ENCODE measurements at places on chromosomes 4 and X.

- DNase-seq: no peak
These were observed 131.0 kb upstream of the KLF3 start for GRCh38 chr4:38532908-38533499.

DNA sequence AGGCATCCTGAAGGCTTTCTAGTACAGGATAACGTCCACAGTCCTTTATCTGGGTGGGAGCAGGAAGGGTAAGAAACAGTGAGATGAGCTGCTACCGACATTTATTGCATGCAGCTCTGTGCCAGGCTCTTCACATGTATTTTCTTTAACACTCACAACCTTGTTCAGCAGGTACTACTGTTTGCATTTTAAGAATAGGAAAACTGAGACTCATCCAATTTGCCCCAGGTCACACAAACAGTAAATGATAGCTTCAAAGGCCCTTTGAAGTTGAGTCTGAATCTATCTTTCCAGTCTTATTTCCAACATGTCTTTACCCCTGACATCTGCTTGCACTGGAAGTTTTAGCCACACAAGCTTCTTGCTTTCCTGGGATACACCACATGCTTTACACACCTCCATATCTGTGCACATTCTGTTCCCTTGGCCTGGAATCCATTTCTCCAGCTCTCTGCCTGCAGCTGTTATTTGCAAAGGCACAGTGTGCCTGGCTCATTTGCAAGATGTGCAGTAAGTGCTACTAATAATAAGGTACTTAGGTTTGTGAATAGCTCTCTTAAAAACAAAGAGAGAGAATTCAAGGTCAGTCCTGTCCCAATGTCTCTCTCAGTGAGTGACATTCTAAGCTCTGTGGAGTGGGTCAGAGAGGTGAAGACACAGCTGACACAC lies 61.2 kb downstream of the METTL14 start:
- DNase-seq: no peak

GRCh38 chr4:98474408-98474844 lies 184.0 kb downstream of the TSPAN5 start:
- DNase-seq: peak; percentile 89

DNA sequence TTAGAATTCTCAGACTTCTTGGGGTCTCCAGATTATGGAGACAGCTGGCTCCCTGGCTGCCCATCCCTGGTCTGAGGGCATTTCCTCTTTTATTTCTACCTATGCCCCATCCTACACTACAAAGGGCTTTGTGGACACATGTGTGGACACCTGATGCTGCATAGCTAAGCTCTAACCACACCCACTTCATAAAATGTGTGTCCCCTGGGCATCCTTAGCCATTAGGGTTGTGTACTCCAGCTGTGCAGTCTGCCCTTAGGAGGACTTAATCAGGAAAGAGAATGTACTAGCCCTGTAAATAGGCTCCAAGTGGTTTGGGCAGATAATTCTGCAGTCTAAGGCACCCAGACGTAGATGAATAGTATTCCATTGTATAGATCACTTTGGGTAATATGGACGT lies 47.0 kb downstream of the COQ2 start:
- DNase-seq: no peak

- DNase-seq: no peak
These were observed 12.9 kb downstream of the GK start for GRCh38 chrX:30666094-30666493.

DNA sequence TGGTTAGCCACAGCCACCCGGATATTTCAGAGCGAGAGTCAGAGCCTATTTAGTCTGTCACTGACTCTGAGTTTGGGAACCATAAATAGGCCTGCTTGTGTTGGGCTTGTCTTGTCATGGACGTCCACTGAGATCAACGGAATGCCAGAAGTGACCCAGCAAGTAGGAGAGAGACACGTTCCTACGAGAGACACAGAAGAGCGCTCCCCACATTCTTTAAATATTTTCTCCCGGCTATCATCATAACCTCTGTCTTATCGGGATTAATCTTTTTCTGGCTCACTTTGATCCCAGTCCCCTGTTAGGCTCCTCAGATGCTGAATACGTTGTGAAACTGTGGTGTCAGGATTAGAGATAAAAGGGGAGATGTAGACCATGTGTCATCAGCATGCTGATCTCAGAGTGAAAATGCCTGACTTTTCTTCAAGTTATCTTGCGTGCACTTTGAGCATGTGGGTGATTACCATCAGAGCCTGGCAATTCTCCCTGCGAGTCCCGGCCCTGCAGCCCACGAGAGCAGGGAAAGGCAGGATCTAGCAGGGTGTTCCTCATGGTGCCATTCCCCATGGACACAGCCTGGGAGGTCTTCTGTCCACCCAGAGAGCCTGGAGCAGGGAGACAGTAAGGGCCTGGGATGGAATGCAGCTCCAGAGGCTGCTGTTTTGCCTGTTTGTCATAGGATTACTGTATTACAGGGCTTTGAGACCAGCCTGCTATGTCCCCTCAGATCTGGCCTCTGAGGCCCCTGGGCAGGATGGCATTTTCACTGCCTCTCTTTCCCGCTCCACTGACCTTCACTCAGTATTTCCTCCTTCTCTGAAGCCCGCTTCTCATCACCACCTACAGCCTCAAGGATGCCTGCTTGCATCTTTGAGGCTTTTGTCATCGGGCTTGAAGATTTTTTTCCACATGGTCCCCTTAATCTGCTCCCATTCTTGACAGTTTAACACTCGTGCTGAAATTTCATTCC lies 2.8 kb upstream of the TENM3 start:
- peak; percentile 79 for DNase-seq

GRCh38 chr4:126582737-126583136 lies 1050.0 kb upstream of the INTU start:
- DNase-seq: peak; percentile 6

DNA sequence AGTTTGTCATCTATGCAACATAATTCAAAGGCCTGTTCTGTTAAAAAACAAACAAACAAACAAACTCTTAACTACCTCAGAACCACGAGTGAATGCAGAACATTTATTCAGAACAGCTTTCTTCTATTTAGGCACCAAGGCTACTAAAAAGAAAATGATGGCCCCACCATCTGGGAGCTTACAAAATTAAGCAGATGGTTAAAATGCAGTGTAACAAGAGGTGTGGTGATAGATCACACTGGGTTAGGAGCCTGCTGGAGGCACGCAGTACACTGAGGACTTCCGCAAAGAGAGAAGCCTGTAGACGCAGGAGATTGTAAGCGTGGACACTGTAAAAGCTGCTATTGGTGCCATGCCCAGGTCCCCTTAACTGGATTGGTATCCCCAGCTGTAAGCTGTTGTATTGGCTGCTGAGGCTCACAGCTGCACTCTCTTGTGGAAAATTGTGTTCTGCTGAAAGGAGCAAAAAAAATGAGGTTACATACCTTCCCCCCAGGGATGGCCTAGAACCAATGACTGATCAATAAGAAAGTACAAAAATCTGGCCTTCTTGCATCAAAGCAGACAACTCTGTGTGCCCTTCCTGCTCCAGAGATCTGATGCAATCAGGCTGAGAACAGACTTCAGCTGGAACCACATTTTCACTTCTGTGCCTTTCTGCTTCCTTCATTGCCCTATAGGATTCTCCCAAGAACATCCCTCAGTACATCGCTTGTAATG lies 60.0 kb downstream of the SHROOM3 start:
- no peak for DNase-seq

DNA sequence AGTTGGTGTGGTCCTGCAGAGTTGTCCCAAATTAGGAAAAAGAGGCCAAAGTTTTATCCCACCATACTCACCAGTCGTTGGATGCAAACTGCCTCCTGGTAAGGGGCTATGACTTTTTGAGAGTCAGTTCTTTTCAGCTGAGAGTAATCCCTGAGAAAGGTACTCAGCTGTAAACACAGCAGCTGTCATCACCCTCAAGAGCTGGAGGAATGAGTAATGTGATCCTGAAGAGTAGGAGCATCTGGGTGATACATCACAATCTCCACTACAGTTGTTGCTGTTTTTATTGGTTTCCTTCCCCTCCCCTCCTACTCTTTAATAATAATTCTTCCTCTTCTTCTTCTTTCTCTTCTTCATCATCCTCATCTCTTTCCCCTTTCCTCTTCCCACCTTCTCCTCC lies 5.7 kb downstream of the MAGEE1 start:
- no peak for DNase-seq

DNA sequence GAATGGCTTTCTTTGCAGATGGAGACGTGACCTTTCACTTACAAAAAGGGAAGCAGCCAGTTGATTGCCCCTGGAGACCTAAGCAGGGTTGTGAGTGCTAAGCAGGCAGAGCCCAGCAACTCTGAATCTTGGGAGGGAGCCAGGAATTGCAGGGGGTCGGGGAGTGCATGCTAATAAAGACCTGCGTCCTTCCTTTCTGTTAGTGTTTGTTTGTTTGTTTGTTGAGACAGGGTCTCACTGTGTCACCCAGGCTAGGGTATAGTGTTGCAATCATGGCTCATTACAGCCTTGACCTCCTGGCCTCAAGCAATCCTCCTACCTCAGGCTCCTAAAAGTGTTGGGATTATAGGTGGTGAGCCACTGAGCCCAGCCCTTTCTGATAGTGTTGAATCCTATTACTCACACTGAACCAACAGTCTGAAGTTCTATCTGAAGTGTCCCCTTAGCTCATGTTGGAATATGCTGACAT lies 137.4 kb downstream of the CEP135 start:
- DNase-seq: peak; percentile 2

- DNase-seq: no peak
These were observed 40.6 kb downstream of the GAB3 start for GRCh38 chrX:154710309-154710708.

DNA sequence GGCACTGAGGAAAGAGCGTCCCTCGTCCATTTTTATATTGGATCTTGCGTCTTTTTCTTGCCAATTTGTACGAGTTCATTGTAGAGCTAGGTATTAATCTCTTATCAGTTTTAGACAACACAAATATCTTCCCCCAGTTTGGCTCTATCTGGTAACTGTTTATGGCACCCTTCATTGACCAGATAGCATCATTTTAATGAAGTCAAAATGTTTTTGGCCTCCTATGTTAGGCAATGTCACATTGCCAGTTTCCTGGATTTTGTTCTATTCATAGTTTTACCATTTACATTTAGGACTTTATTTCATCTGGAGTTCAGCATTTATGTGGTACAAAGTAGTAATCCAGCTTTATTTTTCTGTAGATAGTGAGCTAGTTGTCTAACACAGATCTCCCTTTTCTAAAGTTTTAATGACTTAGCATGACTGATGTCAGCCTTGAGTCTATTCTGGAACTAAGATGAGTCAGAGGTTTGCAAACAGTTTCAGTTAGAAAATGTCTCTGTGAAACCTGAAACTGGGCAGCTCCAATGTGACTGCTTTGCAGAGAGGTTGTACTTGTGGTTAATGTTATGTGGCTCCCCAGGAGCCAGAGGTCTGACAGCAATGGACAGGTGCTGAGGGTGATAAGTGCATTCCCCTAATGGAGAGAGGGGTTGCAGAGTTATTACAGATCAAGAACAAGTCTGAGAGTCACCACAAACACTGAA lies 5.3 kb upstream of the STBD1 start:
- peak; percentile 82 for DNase-seq

DNA sequence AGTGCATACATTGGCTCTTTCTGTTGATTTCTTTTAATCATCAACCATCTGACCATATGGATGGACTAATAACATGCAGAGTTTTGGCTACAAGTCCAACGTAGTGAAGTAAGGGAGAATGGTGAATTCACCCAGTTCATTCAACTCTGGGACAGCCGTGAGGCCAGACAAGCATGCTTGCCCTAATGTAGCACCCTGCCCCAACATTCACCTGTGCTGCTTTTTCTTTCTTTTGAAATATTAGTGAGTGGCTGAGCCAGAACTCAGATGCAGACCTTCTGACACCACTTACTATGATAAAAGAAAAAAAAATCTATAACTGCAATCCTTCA lies 17.5 kb downstream of the ARSJ start:
- no peak for DNase-seq

DNA sequence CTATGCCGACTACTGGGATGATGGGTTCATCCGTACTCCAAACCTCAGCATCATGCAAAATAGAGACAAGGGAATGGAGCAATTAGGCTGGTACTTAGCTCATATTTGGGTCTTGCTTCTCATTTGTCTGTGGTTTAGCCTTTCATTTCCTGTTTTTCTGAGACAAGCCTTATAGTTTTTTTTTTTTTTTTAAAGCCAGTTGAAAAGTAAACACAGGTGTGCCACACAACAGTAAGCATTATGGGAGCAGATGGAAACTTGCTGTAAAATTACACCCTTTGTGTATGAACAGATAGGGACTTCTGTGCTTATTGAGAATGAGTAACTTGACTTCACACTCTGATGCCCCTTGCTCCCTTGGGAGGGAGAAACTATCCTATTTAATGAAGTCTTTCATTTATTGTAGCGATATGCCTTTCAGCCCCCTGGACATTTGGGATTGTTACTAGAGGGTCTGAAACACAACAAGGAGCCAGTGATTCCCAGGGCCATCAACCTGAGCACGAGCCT lies 13.7 kb downstream of the RASSF6 start:
- DNase-seq: no peak

DNA sequence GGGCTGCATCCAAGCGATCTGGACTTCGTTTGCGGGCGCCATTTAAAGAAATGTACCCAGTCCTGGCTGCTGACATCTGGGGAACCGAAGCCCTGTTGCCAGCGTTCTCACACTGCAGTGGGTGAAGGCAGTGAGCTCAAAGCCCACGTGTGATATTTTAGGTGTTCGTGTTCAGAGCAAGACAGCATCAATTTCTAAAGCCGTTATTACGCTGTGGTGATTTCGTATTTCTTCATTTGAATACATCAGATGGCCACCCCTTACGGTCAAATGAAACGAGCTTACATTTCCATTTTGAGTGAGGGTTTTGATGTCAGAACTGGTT lies 376 bp upstream of the C4orf36 start:
- no peak for DNase-seq

DNA sequence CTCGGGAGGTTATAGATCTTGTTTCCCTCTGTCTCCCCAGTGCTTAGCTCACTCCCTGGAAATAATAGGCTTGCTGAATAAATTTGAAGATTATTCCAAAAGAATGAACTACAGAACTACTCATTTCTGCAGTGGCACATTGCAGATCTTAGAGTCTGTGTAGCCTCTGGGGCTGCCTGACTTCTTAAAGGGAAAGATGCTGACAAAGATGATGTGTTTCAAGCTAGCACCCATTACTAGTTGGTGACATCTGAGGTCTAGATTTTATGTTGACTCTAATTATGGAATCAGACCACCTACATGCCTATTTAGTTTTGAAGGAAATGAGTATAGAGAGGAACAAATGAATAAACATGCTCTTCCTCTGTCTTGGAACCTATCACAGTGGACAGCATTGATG lies 123.7 kb upstream of the KCNIP4 start:
- DNase-seq: no peak

DNA sequence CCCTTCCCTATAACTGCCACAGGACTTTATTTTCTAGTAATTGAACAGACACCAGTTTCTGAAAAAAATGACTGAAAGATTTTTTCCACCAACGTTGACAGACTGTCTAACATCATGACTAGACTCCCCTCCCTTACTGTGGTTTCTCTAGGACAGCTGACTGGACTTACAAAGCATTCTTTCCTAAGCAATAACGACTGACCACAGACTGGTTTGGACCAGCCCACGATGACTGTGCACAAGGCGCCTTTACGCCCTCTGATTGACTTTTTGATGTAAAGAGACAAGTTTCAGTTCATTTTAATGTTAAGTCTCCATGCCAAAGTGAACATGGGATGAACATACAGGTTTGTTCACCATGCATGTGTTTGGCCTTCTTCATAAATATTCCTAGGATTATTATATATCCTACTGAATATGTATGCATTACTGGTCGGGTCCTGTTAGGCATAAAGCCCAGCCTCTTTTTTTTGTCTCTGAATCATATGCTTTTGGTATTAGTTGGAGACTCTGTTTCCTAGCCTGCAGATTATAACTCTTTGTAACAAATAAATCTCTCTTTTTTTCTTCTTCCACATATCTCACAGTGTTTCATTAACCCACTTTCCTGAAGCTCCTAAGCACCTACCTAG lies 50.5 kb upstream of the UGT2B4 start:
- peak; percentile 0 for DNase-seq
